ENCODE measurements at places on chromosomes 7 and 10.
A peak's percentile ranks its signal among the peaks of the same experiment; 100 is the strongest.

GRCh38 chr7:155996718-155997280, 184.5 kb upstream of the SHH start:
- no peak for DNase-seq

DNA sequence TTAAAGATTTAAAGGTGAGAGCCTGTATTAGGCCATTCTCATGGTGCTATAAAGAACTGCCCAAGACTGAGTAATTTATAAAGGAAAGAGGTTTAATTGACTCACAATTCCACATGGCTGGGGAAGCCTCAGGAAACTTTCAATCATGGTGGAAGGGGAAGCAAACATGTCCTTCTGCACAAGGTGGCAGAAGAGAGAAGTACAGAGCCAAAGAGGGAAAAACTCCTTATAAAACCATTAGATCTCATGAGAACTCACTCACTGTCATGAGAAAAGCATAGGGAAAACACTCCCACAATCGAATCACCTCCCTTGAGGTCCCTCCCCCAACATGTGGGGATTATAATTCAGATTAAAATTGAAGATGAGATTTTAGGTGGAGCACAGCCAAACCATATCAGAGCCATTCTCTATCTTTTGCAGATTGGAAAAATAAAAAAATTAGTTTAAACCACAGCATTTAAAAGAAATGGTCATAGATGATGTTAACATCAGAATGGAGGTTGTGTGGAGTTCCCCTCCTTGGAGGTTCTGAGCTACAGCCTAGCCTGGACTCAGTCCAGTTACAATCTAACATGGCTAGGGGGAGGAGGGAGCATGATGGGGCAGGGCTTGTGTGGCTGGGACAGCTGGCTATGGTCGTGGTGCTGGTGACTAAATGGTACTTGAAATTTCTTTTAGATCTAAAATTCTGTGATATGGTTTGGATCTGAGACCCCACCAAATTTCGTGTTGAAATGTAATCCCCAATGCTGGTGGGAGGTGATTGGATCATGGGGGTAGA, 33.1 kb downstream of the GSTO2 start:
- DNase-seq = no peak

GRCh38 chr7:138091032-138091431, 14.8 kb downstream of the AKR1D1 start:
- DNase-seq = no peak

- DNase-seq = no peak
Observed at GRCh38 chr7:158450476-158451124, 137.0 kb downstream of the PTPRN2 start.

GRCh38 chr10:61655335-61655851, 7.3 kb upstream of the CABCOCO1 start:
- DNase-seq = no peak

GRCh38 chr10:74194545-74194944, 43.5 kb downstream of the ADK start:
- DNase-seq = no peak

- DNase-seq = no peak
Observed at GRCh38 chr7:46201961-46202360, 280.9 kb upstream of the IGFBP3 start.

- no peak for DNase-seq
Observed at GRCh38 chr10:103853428-103854264, 1.7 kb downstream of the SH3PXD2A start.

DNA sequence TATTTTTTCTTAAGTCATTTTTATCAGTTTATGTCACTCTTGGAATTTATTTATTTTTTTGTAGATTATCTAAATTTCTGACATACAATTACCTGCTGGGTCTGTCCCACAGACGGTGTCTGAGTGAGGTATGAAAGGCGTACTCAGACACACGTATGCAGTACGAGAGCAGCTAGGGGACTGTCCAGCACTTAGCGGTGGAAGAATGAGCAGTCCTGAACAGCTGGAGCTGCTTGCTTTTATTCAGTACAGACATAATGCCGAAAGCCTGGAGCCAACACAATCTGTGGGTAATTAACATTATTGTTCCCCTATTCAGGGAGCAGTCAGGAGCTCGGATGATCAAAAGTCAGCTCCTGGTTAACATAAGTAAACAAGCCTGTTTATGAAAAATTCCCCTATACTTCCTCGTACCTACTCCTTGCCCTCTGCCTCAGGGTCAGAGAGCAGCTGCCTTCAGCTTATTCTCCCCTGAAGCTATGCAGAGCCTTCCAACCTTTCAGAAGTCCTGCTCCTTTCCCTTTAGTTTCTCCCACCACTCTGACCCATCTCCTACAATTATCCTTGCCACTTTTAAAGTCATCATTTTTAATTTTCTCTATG, 488.0 kb upstream of the POM121L12 start:
- no peak for DNase-seq

DNA sequence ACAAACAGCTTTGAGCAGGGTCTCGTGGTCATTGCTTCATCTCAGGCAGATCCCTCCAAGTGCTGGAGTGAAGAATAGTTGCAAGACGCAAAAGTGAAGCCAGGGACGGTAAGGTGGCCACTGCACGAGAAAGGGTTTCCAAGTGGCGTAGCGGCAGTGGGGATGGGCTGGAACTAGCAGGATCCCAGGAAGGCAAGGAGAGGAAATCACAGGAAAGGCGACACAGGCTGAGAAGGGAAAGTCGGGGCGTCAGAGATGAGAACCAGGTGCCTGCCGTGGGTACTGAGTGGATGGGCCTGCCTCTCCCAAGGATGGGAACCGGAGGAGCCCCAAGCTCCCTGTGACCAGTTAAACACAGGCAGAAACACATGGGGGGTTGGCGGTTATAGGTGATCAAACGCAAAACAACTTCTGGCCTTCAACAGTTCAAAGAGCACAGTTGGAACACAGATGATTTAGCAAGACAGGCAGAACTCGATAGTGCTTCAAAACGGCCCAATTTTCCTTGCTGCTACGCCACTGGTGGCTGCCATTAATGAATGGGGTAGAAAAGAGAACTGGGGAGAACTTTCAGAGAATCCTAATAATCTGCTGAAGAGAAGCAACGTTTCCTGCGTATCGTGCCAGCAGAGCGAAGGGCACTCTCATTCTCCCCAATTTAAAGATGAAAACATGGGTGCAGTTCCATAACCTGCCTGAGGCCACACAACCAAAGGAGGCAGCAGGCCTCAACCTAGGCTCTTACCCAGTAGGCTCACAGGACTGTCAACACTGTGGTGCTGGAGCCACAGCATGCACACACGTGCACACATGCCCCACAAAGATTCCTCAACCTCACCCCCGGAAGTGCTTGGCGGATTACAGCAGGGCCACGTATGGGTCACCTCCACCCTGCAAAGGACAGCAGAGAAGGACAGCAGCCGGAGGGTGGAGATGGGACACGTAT, 61.9 kb downstream of the MAD1L1 start:
- DNase-seq = no peak

DNA sequence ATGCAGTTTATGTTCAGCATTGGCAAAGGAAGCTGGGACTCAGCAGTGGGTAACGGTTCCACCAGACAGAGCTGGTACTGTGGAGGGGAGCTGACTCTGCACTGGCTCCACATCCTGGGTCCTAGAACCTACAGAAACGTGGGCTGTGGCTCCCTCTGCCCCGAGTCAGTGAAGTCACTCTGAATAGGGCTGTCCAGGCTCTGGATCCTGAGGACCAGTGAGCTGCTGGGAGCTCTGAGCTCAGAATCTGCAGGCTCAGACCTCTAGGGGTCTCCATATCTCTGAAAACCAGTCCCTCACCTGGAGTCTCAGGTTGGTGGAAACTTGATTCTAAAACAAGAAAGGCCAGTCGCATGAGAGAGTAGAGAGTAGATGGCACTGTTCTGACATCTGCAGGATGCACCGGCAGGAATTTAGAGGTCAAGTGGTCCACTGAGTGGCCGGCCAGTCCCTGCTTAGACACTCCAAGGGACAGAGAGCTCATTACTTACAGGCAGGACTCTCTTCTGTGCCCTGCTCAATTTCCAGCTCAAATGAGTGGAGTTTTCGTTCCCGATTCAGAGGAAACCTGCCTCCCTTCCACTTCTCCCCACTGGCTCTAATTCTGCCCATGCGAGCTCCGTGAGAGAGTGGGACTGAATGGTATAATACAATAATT, 18.6 kb downstream of the NPFFR1 start:
- DNase-seq = no peak

GRCh38 chr7:3757059-3757458, 456.0 kb downstream of the SDK1 start:
- DNase-seq = no peak

GRCh38 chr7:38704041-38704547, 72.9 kb upstream of the AMPH start:
- DNase-seq = no peak

GRCh38 chr10:29131952-29132547, 156.8 kb upstream of the LYZL1 start:
- DNase-seq = no peak

DNA sequence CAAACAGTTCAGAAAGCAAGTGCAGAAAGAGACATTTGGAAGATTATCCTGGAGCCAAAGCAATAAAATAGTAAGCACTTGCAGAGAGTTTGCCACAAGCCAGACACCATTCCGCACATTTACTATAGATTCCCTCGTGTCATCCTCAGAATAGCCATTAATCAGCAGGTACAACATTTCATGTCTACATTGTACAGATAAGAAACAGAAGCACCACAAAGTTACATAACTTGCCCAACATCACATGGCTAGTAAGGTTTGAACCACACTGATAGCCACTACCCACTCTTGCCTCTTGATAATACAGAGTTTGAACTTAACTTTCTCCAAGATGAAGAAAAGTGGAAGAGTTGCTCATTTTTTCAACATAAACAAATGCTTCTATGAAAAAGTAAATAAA, 40.6 kb upstream of the GHITM start:
- DNase-seq = no peak

- no peak for DNase-seq
Observed at GRCh38 chr7:55502858-55503440, 69.4 kb downstream of the VOPP1 start.

GRCh38 chr10:1048349-1048731, 579 bp downstream of the IDI1 start:
- peak; percentile 79 for DNase-seq

- DNase-seq = no peak
Observed at GRCh38 chr10:33520223-33520622, 185.8 kb upstream of the NRP1 start.

GRCh38 chr10:30241422-30242110, 107.5 kb downstream of the MTPAP start:
- no peak for DNase-seq

GRCh38 chr7:94417306-94417705, 22.6 kb downstream of the COL1A2 start:
- DNase-seq = no peak

DNA sequence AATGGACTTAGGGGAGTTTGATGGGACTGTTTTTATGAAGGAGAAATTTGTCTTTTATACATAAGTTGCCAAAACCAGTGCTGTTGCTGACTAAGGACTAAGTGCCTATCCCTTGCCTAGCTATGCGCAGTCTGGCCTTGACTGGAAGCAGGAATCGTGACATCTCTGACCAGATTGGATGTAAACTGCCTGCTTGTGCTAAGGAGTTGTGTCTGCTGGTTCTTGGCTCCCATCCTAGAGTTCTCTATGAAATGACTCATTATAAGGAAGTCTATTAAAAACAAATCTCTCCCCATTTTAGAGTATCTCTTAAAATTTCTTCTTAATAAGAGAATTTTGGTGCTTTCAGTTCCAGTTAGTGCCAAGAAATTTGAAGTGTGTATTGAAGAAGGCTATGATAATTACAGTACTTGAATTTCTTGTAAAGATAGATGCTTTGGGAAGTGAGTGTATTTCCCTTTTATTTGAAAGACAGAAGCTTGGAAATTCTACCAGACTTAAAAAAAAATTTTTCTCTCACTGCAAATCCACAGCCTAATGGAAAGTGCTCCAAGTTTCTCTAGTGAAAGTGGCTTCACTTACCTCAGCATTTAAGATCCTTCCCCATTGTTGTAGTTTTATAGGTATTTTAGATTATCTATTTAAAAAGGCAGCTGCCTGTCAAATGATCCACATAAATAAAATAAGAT, 77.6 kb downstream of the BICC1 start:
- DNase-seq = no peak

DNA sequence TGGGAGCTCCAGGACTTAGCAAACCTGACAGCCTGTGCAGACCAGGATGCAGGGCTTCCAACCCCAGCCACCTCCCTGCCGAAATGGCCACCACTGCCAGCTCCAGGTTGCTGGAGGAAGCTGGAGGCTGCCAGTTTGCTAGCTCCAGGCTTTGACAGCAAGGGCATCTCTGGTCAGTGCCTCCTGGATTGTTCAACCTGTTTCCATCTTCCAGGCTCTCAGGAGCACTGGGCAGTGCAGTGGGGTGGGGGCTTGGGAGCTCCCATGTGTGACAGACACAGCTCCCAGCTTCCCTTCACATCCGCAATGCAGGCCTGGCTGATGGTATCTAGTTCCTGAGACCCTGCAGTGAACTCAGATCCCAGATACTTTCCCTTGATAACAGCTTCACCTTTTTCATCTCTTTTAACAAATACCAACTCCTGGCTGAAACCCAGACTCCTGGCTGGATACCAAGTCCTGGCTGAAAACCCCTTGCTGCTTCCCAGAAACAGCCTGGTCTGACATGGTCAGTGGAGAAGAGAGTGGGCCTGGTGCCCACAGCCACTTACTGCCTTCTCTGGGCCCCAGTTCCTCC, 20.8 kb upstream of the RET start:
- DNase-seq = no peak

- no peak for DNase-seq
Observed at GRCh38 chr7:37666026-37666799, 17.4 kb upstream of the GPR141 start.

- no peak for DNase-seq
Observed at GRCh38 chr7:142607351-142607750, 141.9 kb upstream of the PRSS1 start.

DNA sequence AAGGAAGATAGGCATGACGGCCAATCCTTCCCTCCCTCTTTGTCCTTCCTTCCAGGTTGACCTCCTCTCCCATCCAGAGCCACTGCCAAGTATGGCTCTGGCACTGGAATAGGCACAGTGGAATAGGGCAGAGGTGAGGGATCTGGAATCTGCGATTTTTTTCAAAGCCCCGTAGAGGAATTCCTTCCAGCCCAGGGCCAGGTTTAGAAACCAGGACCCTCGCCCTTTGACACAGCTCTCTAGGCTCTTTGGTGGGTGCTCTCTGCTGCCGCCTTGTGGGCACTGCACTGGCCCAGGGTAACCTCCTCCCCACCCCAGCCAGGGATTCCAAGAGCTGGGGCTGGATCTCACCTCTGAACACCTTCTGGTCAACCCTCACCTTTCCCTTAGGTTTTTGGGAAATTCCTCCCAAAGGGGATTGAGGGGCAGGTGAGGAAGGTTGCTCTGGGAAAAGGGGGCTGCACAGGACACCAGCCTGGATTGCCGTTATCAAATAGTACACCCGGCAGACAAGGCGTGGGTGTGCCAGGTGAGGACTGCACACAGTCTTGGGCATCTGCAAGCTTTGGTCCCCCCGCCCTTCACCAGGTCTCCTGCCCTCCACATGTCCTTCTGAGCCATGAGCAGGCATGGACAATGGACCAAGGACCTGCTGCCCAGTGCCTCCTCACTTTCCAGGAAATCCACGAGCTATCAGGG, 22.8 kb downstream of the C10orf105 start:
- DNase-seq = peak; percentile 43
